Trophoblast cell (in vitro differentiated cells and primary cell): ENCODE measurements at places on chromosomes 11 and 22.

DNA sequence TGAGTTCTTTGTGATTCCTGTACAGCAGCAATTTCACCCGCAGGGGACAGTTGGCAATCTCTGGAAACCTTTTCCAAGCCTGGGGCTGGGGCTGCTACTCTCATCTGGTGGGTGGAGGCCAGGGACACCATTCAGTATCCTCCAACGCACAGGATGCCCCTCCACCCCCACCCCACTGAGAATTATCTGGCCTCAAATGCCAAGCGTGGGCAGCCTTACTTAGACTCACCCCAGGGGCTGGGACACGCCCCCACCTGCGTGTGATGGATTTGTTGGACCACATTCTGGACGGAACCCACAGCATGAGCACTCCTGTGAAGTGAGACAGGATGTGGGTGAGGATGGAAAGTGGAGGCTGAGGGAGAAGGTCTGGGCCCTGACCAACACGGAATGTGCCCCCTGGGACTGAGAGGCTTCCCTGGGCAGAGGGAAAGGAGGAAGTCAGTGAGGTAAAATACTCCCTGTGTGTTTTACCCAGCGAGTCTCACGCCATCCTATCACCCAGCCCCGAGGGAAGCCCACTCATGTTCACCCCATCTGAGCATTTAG lies 13.7 kb downstream of the RASD2 start:
- DNase-seq, result no peak

DNA sequence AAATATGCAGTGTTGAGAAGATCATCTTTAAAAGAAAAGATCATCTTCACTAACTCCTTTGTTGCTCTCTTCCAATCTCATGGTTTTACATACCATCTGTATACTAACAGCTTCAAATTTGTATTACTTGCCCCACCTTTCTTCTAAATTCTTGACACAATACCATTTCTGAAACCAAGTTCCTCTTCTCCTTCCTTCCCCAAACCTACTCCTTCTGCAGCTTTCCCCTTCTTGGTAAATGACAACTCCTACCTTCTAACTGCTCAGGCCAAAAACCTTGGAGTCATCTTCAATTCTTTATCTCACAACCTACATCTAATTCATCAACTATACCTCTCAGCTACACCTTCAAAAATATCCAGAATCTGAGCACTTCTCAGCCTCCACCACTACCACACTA lies 9.3 kb downstream of the PRCP start:
- DNase-seq, result no peak

DNA sequence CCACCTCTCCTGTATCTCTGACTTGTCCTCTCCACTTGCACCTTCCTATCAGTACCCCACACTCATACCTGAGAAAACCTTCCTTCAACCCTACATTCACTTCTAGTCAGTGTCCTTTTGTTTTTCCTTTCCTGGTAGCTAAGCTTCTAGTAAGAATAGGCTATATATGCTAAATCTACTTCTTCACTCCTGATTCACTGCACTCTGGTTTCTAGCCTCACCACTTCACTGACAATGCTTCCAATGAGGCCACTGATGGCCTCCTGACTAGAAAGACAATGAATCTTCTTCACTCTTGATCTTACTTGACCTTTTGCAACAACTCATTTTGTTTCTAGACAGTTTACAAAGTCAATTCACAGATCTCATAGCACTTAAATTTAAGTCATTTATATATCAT lies 52.0 kb downstream of the RELT start:
- DNase-seq, result no peak

DNA sequence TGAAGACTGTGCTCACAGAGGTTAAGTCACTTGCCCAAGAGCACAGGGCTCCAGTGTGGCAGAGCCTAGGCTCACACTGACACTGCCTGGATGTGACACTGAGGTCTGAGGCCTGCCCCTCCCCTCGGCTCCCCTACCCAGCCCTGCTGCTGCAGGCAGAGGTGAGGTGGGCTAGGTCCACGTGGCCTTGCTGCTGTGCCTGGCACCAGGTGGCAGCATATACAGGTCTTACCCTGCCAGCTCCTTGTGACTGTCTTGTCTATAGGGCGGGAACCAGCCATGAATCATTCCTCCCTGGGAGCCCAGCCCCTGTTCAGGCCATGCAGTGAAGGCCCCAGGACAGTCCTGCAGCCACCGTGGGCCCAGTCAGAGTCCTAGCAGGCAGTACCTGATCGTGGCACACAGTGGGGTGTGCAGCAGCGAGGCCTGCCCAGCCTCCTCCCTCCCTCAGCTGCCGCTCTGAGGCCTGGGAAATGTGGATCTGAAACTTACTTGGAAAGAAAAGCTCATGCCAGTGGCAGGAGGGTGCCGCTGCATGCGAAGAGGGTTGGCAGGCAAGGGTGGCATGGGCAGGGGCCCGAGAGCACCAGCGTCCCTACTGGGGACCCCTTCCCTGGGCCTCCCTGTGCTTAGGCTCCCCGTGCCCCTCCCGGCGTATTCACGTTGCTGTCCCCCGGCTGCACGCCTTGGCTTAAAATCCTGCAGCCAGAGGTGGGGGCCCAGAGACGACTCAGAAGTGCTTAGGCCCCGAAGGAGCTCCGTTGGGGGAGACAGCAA lies 1.2 kb upstream of the CERK start:
- no peak for DNase-seq

GRCh38 chr11:2186669-2187279 lies 15.2 kb upstream of the TH start:
- peak; percentile 65 for DNase-seq

DNA sequence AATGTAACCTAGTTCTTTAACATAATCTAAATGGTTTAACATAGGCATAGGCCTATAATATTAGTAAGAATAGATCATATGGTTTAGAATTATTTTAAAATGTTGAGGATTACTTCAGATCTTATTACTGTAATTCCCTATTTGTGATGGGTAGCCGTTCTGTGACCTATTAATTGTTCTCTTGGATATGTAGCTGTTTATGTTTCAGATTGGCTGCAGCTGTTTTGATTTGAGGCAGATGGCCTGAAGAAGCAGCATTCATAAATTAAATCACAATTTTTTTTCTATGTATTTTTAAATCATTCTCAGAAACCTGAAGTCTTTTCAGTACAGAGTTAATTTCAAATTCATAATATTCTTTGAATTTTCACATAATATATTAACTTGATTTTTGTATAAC lies 104.5 kb downstream of the PDE3B start:
- no peak for DNase-seq

GRCh38 chr11:126318574-126319373 lies 14.9 kb downstream of the DCPS start:
- no peak for DNase-seq

- no peak for DNase-seq
These were observed 265.4 kb downstream of the CADM1 start for GRCh38 chr11:115238791-115239190.

DNA sequence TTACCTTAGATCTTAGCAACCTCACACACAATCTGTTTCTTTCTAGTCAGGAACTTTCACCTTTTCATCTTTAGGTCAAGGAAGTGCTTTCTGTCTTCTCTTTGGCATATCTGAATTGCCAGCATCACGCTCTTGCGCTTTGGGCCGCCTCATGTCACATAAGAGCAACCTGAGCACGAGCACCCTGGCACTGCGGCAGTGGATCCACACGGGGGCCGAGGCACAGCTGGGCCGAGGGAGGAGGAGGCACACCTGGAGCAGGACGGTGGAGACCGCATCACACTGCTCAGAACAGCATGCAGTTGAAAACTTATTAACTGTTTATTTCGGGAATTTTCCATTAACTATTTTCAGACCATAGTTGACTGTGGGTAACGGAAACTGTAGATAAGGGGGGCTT lies 10.7 kb downstream of the MOB2 start:
- DNase-seq, result no peak

DNA sequence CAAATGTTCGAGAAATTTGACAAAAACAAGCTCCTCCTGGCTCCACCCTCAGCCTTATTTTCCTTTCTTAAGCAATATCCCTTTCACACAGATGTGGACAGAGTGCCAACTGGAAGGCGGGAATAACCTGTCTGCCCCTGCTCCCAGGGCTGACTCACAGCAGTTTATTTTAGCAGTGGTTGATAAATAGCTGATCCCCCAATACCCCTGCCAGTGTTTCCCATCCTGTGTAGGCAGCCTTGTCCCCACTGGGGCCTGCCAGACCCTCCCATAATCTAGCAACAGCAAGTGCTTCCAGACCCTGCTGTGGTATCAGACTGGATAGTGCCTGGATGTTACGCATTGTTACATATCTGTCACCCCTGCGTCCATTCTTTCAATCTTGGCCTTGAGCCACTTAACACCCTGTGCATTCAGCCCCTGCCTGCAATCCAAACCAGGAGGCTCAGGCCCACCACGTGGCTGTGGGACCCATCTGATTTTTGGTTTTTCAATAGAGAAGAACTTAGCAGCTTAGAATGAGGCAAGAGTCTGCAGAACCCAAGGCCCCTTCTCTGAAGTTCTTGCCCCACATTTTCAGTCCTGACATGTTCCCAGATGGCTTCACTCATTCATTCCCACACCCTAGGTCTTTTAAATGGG lies 53.7 kb downstream of the PARVA start:
- DNase-seq, result peak; percentile 81

- peak; percentile 71 for DNase-seq
These were observed 3.9 kb upstream of the RNF215 start for GRCh38 chr22:30390974-30391691.

DNA sequence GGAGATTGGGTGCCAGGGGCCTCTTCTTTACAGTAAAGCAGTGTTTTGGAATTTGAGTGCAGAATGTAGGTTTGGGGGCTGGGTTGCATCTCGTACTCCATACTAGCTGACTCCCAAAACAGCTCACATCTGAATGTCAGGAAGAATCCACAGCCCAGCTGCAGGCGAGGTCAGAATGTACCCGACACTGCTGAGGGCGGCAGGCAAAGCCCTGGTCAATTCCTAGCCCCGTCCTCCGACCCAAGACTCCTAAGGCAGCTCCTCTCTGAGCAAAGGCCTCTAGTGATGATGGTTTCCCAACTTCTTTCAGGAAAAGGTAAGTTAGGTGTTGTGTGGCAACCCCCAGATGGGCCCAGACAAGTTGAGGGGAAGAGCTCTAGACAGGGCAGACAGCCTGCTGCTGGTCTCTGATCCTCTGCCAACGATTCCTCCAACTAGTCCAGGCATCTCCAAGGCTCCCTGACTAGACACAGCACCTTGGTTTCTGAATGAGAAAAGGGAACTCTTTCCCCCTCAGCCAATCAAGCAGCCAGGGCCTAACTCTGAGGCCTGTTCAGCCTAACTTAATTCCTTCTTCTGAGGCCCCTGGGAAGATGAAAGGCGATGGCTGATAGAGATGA lies 8.6 kb downstream of the LARGE2 start:
- DNase-seq, result no peak
